ENCODE measurements at places on chromosomes 11 and 22.

- DNase-seq: no peak
Observed at GRCh38 chr11:13216019-13216710, 61.4 kb upstream of the BMAL1 start.

DNA sequence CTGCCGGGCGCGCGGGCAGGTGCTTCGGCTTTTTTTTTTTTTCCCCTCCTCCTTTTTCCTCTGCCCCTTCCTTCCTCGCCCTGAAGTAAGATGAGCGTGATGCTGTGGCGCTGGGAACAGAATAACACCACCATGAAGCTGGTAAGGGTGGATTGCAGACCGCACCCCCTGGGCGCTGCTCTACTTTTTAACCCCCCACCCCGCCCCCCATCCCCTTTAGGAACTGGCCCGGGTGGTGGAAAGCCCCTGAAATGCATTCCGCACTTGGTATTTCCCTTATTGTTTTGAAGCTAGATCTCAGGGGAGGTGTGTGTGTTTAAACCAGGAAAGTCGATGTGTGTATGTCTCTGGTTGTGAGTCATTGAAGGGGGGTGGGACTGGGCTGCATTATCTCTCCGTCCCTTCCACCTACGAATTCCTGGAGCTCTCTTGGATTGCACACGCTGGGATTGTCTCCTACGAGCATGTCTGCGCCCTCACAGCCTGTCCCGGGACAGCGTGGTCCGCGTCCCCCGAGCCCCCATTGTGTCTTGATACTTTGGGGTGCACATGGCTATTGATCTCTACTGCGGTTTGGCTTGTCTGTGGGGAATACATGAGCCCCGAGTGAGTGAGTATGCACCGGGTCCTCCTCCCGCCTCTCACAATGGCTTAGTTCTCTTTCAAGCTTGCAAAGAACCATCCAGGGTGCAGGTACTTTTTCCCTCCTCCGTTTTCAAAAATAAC is 64.9 kb downstream of the NAV2 start:
- no peak for DNase-seq

GRCh38 chr22:38120359-38121110 is 10.1 kb upstream of the BAIAP2L2 start:
- DNase-seq: no peak

- no peak for DNase-seq
Observed at GRCh38 chr22:20742764-20743163, 31.1 kb upstream of the SERPIND1 start.

GRCh38 chr11:102317768-102318103 is 452 bp downstream of the BIRC3 start:
- no peak for DNase-seq

- DNase-seq: no peak
Observed at GRCh38 chr11:67463186-67463585, 5.9 kb downstream of the TMEM134 start.

- DNase-seq: no peak
Observed at GRCh38 chr11:72719144-72719543, 33.1 kb downstream of the ARAP1 start.

DNA sequence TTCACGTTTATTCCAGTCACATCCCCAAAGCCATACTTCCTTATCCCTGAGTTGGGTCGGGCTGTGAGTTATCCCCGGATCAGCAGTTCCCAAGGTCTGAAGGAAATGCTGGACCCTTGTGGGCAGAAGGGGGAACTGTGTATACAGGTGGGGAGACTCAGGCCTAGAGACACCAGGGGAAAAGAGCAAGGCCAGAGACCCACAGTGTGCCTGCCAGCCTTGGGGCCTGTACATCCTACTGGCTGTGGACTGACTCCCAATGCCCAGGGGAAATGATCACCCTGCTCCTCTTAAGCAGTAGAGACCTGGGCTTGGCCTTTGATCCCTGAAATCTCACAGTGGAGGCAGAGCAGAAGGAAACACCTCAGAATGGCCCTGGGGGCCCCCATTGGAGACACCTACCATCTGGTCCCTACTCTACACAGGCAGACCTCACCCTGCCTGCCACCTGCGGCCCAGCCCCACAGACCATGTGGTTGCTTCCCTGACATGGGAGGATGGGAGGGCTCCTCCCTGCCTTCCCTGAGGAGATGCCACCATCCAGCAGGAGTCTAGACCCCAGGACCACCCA is 1.3 kb downstream of the SELENOM start:
- no peak for DNase-seq

DNA sequence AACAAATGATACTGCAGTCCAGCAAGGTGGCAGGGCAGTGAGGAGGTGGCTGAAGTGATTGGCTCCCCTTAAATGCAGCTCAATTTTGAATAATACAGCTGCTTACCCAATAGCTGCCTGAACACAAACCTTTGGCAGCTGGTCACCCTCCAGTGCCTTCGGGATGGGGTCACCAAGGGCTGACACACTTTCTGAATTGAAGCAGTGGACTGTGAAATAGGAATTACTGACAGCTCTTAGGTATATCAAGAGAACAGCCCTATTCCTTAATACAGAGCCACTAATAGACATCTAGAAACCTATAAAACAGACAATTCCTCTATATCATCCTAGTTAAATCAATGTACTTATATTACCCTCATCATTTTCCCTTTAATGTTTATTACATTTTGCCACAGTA is 474.2 kb upstream of the KIRREL3 start:
- DNase-seq: no peak

DNA sequence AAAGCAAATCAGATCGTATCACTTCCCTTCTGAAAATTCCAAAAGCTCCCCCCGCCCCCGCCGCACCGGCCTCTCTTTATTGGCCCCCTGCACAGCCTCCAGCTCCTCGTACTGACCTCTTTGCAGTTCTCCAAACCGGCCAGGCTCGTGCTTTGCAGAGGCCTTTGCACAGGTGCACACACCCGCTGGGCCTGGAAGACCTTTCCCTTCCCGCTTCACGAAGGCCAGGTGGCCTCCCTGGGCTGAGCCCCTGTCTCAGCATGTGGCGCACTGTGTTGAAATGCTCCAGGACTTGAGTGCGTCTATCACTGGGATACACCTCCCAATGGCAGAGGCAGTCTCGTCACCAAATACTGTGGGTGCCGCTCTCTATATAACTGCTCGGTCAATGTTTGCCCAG is 13.2 kb upstream of the ADA2 start:
- DNase-seq: no peak

DNA sequence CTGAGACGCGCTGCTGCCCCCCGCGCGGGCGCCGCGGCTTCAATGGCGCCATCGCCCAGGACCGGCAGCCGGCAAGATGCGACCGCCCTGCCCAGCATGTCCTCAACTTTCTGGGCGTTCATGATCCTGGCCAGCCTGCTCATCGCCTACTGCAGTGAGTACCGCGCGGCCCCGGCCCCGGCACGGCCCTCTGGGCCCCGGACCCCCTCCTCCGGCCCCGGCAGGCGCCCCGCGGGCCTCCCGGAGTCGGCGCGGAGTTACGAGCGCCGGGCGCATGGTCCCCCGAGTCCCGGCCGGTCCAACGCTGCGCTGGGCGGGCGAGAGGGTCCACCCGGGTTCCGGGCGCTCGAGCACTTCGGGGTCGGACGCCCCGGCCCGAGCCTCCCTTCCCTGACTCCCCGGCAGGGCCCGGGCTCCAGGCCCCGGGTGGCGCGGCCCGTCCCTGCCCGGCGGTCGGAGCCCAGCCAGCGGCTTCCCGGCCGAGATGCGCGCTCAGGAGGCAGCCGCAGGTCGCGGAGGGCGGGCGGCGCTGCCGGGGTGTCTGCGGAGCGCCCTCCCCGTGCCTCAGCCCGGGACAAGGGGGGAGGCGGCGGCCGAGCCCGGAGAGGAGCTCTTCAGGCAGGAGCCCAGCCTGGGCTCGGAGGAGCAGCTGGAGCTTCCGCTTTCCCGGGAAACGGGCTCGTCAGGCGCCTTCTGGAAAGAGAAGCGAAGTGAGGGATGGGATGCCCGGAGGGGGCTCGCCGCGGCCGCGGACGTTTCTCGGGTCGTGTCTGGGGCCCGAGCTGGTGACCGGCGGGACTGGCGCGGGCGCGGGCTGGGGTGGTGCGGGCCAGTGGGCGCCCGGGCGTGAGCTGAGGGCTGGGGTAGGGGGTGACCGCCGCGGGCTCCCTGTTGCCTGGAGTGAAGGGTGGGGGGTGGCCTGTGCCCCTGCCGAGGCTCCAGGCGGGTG is 1337.8 kb downstream of the BRD1 start:
- no peak for DNase-seq

DNA sequence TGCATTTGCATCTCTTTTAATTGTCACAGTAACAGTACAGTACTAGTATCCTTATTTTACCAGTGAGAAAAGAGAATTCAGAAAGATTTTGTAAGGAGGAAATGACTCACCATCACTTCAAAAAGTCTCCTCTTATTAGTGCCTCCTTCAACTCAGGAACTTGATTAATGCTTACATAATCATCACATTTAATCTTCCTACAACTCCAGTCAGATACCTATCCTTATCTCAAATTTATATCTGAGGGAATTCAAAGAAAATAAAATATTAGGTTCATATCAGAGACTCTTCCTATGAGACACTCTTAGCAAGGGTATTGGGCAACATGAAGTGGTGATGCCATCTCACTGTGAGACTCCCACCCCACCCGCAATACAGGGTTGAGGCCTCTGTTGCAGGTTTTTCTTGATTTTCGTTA is 26.1 kb upstream of the CTSC start:
- DNase-seq: no peak

Measured in Jurkat, Clone E6-1 (cell line).